ENCODE measurements at places on chromosomes 6 and 20. TPM values are rescaled to one million over a fixed set of nuclear protein-coding genes. Genes with fewer than 3 reads are reported as not detected.

The HSPA1L gene
- 3.0 TPM for total RNA-seq

The NKAPL gene
- total RNA-seq: not detected

The LSM2 gene
- total RNA-seq: 108 TPM

The AIF1 gene
- 11.7 TPM for total RNA-seq

The CLIC5 gene
- 7.4 TPM for total RNA-seq

The OPN5 gene
- not detected for total RNA-seq

GRCh38 chr20:4017051-4017712, 1.8 kb upstream of the RNF24 start:
- no peak for DNase-seq

DNA sequence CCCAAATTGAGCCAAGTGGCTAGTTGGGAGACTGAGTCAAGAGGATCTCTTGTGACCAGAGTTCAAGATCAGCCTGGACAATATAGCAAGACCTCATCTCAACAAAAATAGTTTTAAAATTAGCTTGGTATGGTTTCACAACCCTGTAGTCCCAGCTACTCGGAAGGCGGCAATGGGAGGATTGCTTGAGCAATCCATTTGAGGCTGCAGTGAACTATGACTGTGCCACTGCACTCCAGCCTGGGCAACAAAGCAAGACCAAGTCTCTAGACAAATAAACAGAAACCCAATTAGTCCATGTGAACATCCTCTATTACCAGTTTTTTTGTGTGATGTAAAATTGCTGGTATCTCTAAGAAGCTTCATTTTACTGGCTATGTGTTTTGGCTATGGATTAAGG, 106.2 kb downstream of the TULP4 start:
- no peak for DNase-seq

DNA sequence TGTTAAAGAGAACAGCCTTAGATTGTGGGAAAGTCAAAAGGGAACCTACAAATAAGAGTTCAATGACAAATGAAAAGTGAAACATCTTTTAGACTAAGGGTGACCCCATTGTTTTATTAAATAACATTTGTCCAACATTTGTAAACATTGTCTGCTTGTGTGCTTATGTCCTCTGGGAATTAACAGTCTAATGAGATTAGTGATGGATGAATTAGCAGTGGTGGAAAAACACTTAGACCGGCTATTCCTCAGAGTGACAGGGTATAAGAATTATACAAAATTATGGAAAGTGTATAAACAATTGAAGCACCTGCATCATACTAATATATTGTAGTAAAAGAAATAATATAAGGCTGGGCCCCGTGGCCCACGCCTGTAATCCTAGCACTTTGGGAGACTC, 29.3 kb upstream of the HFE start:
- DNase-seq: no peak

DNA sequence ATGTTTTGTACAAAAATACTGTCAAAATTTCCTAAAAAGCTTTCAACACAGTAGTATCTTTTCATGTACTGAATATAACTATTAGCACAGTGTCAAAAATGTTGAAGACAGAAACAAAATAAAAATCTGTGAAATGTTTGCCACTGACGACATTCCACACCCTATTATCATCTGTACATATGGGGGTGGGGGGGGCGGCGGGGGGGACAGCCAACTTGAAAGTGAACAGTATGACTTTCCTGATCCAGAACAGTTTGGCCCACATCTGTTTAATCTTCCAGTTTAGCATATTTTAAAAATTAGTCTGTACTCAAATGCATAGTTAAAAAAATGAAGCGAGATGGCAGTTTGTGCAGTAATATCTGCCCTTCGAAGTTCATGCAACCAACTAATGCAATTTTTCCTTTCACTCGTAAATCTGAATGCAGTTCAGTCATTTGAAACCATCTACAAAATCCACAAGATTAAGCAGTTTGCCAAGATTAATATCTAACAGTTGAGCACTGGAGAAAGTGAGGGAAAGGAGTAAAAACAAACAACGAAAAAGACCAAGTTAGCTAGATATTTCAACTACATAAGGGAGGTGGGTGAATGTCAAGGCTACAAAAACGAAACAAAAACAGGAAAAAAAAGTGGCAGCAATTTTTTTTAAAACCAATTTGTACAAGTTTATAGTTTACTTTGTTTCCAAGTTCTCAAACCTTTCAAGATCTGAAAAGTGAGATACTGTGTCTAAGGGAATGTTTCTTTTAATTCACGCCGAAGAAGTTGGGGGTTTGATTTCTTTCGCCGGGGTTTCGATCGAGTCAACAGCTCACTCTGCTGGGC, 1.9 kb downstream of the CITED2 start:
- no peak for DNase-seq

- DNase-seq: no peak
These were observed 23.7 kb upstream of the MAP3K4 start for GRCh38 chr6:160967833-160968232.
